RKO (cell line): ENCODE measurements at places on chromosomes 7 and 10.

DNA sequence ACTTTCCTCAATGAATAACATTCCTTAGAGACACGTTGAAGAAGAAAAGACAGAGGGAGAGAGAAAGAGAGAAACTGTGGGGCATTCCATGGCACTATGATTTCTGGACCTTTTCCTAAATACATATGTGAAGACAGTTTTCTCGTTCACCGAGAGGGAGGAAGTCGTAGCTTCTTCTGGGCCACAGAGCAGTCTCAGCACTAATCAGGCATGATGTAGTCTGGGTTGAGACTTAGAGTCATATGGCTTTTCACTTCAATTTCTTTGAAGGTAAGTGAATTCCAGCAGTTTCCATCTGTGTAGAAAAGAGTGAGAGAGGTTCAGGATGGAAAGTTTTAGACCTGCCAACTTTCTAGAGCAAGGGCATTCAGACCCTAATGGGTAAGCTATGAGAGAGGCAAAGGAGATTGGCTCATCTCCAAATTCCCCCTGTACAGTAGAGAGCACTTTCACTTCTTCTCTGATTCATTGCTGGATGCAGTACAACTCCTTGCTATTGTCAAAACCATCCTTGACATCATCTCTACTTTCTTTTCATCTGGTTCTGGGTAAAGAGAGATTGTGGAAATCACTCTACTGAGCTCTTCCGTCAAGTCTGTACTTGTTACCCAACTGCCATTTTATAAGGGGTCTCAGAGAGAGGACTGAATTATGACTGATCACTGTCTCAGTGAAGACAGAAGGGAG lies 31.5 kb upstream of the OR9A4 start:
- no peak for DNase-seq

- DNase-seq = no peak
Observed at GRCh38 chr7:36308031-36308430, 81.6 kb upstream of the ANLN start.

DNA sequence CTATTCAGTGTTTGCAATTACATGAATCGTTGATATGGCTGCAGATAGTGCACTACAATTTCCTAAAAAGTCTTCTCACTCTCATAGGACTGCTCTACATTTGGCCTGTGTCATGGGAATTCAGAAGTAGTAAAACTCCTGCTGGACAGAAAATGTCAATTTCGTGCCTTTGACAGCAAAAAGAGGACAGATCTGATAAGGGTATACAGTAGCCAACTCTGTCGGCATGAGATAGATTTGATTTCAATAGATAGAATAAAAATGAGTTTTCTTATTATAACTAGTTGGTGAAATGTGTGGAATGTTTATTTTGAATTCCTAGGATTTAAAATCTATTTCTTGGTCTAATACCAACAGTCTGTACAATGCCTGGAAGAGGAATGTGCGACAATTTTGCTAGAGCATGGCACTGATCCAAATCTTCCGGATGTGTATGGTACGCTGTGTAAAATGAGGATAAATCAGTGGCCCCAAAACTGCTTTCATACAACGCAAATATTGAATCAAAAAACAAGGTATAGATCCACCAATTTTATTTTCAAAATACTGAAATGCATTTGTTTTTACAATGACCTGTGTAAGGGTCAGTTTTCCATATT lies 133.5 kb upstream of the CDK13 start:
- no peak for DNase-seq

GRCh38 chr7:158533386-158534133 lies 54.1 kb downstream of the PTPRN2 start:
- DNase-seq = no peak

GRCh38 chr10:56470701-56471100 lies 109.6 kb upstream of the ZWINT start:
- DNase-seq = no peak

DNA sequence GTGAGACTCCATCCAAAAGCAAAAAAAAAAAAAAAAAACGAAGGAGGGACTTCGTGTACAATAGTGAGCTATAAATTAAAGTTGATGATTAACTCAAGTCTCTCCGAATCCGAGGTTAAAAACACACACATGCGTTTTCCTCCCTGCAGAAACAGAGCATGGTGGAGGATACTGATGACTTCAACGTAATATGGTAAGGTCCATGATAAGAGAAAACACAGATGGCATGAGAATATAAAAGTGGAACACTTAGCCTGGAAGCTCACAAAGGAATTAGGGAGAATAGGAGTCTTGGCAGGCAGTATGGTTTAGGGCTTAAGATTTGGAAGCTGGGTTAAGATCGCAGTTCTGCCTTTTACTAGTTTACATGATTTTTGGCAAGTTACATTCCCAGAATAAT lies 20.1 kb upstream of the GSTK1 start:
- DNase-seq = no peak

- DNase-seq = no peak
Observed at GRCh38 chr10:131843881-131844284, 56.9 kb upstream of the PPP2R2D start.

DNA sequence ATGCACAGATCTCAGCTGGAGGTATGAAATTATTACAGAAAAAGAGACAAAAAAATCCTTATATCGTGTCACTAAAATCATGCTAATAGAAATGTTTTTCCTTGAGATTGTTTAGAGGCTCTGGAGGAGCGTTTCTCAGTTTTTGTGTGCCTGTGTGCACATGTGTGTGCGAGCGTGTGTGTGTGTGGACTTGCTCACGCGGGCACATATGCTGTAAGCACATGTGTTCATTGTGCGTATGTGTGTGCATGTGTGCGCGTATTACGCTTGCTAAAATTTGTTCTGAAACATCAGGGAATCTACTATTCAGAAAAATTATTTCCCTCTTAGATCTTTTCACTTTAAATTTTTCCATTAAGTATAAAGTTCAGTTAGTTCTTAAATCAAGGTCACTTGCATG lies 1111.2 kb downstream of the NRG3 start:
- DNase-seq = no peak

- DNase-seq = no peak
Observed at GRCh38 chr10:14330388-14331061, at the start of gene FRMD4A. Gene FRMD4A (minus strand): TSS chr10:14330924.

DNA sequence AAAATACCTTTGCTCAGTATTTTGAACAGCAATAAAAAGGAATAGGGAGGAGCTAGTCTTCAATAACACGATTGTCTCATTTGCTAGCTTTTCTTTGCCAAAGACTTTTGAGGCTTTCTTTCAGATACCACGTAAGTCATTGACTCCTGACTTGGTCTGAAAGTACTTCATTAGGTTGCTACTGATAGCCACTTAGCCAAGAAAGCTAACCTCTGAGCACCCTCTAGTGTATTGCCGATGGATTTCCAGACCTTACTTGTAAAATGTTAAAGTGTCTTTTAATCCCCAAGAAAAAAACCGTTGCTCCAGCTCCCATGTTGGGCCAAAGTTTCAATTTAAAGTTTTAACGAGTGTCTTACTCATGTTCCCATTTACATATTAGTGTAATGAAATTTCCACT lies 63.4 kb upstream of the STRIP2 start:
- DNase-seq = no peak

DNA sequence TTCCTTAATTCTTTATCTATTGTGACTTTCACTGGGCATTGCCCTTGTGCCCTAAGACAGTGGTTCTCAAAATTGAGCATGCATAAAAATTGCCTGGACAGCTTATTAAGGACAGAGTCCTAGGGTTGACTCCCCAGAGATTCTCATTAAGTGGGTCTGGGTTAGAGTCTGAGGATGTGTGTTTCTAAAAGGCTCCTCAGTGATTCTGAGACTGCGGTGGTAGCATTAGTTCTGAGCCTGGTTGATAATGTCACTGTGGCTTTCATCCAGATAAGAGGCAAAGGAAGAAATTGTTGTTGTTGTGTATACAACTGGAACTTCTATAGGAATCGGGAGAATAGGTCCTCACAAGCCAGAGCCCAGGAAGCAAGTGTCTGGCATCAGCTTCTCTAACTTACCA lies 1.3 kb downstream of the IFIT2 start:
- no peak for DNase-seq

GRCh38 chr7:135771961-135772638 lies 23.5 kb upstream of the FAM180A start:
- peak; percentile 18 for DNase-seq

GRCh38 chr7:8015100-8015745 lies 46.6 kb downstream of the GLCCI1 start:
- no peak for DNase-seq
